ENCODE measurements at places on chromosomes 7 and 10.

GRCh38 chr7:35747611-35748010 is 52.7 kb upstream of the HERPUD2 start:
- DNase-seq, result no peak

GRCh38 chr7:112571852-112572607 is 91.2 kb downstream of the LSMEM1 start:
- no peak for DNase-seq

- no peak for DNase-seq
Measured at GRCh38 chr10:132187430-132188138, 836 bp downstream of the DPYSL4 start.

DNA sequence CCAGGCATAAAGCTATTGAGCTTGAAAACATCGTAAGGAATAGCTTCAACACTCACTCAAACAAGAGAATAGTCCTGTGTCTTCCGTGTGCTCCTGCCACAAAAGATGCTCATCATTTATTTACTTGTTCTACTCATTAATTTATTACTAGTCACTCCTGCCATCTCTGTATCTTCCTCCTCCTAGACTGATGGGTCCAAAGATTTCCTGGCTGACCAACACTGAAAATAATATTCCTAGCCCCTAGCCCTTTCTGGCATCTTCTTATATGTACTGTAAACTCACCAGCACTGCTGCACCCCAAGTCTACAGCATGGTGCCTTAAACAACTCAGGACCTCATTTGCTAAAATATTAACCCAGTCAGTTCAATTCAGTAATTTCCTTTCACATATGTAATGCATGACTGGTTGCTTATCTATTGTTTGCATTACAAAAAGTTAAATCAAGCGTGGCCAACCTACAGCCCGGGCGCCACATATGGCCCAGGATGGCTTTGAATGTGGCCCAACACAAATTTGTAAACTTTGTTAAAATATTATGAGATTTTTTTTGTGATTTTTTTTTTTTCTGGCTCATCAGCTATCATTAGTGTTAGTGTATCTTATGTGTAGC is 86.7 kb upstream of the GSDME start:
- no peak for DNase-seq

DNA sequence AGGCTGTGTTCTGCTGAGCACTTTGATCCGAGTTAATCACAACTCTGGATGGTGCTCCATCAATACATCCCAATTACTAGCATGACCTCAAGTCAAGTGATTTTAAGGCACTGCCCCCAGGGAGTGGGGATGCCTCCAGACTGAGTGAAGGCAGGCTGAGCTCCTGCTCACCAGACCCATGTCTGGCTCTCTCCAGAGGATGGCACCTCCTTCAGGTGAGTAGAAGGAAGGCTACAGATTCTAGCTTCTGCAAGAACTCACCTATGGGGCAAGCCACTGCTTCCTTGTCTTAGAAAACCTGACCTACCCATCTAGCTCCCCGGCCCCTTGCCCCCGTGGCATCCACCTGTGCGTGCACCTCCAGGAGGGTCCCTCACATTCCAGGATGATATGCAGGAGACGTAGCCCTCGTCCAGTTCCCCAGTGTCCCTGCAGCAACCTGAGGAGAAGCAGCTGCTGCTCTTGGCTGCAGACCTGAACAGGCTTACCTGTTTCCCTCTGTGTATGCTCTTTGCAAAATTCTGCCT is 390.3 kb downstream of the GRID1 start:
- DNase-seq, result no peak

GRCh38 chr10:132713421-132714095 is 72.4 kb downstream of the NKX6-2 start:
- DNase-seq, result no peak

DNA sequence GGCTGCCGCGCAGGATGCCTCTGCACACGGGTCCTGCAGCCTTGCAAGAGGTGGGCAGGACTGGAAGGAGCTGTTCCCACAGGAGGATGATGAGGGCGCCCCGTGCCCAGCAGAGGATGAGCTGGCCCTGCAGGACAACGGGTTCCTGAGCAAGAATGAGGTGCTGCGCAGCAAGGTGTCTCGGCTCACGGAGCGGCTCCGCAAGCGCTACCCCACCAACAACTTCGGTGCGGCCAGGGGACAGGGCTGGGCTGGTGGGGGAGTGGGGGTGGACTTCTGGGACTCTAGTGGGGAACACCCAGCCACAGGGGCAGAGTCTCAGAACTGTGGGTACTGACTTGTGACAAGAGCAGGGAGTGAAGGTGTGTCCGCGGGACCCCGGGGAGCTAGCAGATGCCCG is 16.0 kb downstream of the ZFYVE27 start:
- no peak for DNase-seq

DNA sequence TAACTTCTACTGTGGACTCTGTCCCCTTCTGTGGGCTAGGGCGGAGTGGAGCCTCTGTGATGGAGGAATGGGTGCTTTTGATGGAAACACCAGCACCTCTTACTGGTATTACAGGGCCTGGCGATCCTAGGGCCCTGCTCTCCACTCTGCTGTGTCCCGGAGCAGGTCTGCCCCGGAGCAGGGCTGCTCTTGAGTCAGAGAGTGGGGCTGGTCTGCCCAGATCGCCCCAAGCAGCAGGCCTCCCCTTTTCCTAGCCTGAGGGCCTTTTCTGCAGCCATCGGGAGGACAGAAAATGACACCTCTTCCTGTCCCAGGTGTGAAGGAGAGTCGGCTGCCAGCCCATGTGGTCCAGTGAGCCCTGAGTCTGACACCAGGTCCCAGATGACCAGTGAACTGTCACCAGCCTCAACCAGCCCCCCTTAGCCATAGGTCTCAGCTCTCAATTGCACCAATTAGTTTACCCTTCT is 1.4 kb downstream of the ZNF282 start:
- no peak for DNase-seq

- no peak for DNase-seq
Measured at GRCh38 chr7:83509255-83510021, 139.5 kb downstream of the SEMA3E start.

DNA sequence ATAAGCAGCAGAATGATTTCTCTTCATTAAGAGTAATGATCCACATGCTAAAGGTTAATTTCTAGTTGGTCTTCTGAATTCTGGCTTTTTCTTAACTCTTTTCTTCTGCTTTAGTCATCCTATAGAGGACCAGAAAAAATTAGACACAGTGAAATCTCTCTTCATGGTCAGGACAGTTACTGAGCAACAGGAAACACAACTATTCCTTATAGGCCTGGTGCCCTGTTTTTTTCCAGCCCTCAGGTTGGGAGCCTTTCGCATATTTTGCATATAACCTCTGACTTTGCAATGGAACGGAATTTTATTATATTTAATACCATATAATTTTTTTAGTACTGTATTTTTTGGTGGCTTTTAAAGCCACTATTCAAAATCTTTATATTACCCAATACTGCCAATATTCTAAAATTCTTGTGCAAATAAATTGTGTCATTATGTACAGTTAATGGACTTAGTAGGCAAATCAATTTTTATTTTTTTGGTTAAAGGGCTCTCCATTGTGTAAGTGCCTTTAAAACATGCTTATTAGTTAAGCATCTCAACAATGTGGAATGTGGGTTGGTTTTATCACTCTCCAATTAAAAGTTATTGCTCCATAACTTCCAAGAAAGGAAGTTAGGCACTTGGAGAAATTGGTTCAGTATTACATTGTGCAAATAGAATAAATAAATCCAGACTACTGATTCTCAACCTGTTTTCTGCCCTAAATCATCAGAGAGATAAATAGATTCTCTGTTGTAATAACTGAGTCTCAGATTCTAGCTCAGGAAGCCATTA is 22.5 kb downstream of the ARL4A start:
- no peak for DNase-seq

DNA sequence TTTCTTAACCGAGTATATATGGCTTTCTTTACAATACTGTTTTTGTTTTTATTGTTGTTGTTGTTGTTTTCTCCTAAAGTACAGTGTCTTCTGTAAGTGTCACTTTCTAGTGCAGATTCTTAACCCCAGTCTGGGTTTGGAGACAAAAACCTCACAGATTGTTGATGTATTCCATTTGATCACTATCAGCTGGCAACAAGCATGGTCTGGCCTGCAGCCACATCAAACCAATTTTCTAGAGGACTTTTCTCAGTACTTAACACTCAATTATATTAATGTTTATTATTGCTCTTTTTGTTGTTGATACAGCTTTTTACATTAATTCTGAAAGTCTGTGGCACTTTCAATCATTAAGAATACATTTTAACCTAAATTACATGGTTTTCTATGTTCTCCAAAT is 17.1 kb downstream of the LRRN3 start:
- DNase-seq, result no peak

DNA sequence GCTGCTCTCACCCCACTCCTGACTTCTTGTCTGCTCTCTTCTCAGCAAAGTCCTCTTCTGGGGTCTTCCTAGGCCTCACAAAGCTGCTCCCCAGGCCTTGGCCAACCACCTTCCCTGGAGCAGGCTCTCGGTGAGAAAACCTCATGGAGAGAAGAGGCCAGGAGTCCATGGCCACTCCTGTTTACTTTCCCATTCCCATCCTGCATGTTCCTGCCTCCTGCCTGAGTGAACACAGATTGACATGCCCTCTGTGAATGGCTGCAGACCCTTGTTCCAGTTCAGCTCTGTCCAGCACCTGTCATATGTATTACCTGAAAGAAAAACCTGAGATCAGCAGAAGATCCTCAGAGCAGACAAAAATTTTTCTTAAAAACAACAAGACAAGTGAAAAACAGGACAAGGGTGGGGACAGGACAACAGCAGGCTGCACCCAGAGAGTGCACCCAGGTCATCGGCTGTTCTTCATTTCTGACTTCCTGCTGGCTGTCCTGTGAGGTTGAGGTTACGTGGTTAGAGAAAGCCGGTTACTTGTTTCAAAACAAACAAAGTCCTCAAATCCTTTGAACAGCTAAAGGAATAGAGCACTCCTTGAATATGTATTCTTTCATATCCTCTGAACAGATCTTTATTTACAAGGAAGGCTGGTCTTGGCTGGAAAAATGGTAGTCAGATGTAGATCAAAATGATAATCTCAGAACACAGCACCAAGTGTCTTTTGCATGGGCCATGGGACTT is 34.0 kb upstream of the DLD start:
- peak; percentile 40 for DNase-seq

- no peak for DNase-seq
Measured at GRCh38 chr10:110496553-110497437, 912 bp upstream of the DUSP5 start.

GRCh38 chr7:104723001-104723400 is 291.0 kb upstream of the KMT2E start:
- DNase-seq, result no peak

DNA sequence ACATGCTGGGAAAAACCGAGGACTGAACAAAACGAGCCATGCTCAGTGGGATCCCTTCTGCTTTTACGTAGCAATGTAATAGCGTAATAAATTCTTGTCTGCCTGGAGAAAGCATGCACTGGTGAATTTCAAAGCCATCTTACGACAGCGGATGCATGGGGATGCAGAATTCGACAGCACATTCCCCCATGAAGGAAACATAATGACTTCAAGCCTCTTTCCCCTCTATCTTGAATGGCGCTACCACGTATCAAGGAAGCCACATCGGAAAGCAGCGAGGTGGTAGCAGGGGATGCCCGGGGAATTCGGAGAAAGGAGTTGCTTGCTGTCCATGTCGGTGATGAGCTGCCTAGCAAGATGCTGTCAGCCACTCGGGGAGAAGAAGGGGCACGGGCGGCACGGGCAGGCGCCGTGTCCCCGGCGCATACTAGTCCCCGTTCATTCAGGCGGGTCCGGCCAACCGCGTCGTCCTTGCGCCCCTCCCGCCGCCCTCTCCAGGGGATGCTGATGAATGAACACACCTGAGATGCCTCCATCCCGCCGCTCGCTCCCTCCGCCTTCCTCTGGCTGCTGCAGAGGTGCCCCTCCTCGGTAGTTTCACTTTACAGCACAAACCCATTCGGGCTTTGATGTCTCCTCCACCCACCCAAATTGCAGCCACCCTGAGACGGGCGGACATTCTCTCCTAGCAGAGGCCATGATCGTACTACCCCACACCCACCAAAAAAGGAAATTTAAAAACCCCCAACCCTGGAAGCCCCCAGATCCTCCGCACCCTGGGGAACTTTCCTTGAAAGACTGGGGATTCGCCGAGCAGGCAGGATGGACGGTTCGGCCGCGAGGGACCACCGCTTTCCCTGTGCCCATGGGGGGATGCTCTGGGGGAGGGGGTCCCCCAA is 644 bp downstream of the SORBS1 start:
- peak; percentile 50 for DNase-seq
